ENCODE measurements at places on chromosomes 5 and 9.

DNA sequence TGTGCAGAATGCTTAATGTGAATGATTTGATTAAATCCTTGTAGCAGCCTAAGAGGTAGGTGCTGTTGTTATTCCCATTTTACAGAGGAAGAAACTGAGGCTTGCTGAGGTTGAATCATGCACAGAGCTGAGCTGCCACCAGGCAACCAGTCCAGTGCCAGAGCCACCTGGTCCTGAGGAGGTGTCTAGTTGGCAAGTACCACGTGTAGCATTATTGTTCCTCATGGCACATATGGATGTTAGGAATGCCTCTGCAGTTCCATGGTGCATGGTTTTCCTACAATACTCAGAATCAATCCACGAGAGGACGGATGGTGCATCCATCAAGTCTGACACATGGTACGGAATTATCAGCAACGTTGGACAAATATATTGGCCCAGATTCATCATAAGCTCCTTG is 8.9 kb downstream of the UBE2QL1 start:
- no peak for DNase-seq

GRCh38 chr9:122307925-122308324 is 43.2 kb downstream of the MRRF start:
- DNase-seq, result no peak

DNA sequence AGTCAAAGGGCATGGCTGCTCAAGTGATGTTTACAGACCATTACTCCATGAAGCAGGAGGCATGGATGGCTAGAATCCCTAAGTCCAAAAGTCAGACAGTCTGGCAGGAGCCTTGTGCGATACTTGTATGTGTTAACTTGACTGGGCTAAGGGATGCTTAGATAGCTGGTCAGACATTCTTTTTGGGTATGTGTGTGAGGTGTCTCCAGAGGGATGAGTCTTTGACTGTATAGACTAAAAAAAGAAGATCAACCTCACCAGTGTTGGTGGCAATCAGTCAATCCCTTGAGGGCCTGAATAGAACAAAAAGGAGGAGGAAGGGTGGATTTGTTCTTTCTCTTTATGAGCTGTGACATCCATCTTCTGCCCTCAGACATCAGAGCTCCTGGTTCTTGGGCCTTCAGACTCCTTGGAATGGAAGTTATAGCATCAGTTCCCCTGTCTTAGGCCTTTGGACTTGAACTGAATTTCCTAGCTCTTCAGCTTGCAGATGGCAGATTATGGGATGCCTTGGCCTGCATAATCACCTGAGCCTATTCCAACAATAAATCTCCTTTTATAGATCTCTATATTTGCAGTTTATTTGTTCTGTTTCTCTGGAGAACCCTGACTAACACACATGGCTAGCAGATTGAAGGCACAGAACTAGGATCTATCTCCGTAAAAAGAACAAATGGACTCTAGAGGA is 9.7 kb upstream of the HSPB3 start:
- no peak for DNase-seq

GRCh38 chr9:22374051-22374450 is 72.6 kb upstream of the DMRTA1 start:
- DNase-seq, result no peak

- DNase-seq, result no peak
Measured at GRCh38 chr9:110531776-110532175, 47.8 kb downstream of the SVEP1 start.

GRCh38 chr9:93079371-93079770 is 16.6 kb upstream of the CARD19 start:
- DNase-seq, result no peak

DNA sequence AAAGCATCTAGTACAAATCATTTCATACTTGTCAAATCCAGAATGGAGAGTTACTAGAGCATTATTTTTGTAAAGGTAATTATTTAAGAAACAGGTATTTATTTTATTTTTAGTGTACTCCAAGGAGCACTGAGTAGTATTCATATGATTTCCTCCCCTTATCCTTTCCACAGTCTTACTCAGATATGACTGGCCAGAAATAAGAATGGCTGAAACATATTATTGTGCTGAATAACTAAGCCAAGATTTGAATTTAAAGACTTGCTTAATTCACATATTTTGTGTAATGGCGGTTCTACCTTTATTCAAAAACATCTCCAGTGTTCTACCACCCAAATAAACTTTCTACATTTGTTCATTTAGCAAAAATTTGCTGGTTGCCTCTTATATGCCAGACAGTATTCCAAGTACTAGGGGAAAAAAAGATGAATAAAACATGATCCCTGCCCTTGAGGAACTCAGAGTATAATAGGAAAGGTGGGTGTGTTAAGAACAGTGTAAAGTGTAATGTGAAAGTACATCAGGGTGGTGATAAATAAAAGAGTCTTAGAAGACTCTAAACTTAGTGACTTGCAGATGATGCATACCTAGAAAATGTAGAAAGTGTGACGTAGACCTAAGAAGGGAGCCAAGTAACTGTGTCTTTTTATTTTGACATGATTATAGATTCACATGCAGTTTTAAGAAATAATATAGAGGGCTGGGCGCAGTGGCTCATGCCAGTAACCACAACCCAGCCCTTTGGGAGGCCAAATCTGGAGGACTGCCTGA is 110.4 kb upstream of the GRHPR start:
- DNase-seq, result no peak

- DNase-seq, result no peak
Measured at GRCh38 chr5:104184264-104184663, 621.7 kb upstream of the NUDT12 start.

DNA sequence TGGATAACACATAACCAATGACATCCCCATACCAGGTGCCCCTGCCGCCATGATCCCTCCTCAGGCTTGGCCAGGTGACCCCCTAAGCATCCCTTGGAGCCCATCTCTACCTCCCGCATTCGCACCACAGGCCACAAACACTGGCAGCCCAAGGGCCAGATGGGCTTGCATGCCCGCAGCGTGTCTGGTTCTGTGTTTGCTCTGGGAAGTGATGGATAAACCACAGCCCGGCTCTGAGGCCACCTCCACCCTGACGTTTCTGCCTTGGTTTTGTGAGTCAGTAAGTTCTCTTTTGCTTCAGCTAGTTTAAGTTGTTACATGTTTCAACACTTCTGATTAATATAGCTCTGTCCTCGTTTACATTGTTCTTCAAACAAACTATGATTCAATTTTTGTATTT is 172.4 kb upstream of the PHYKPL start:
- no peak for DNase-seq

GRCh38 chr5:102737161-102737560 is 17.9 kb upstream of the PAM start:
- no peak for DNase-seq

- no peak for DNase-seq
Measured at GRCh38 chr5:109099081-109099480, 310.7 kb downstream of the PJA2 start.

GRCh38 chr9:111621895-111622480 is 9.1 kb upstream of the DNAJC25 start:
- DNase-seq, result peak; percentile 45

DNA sequence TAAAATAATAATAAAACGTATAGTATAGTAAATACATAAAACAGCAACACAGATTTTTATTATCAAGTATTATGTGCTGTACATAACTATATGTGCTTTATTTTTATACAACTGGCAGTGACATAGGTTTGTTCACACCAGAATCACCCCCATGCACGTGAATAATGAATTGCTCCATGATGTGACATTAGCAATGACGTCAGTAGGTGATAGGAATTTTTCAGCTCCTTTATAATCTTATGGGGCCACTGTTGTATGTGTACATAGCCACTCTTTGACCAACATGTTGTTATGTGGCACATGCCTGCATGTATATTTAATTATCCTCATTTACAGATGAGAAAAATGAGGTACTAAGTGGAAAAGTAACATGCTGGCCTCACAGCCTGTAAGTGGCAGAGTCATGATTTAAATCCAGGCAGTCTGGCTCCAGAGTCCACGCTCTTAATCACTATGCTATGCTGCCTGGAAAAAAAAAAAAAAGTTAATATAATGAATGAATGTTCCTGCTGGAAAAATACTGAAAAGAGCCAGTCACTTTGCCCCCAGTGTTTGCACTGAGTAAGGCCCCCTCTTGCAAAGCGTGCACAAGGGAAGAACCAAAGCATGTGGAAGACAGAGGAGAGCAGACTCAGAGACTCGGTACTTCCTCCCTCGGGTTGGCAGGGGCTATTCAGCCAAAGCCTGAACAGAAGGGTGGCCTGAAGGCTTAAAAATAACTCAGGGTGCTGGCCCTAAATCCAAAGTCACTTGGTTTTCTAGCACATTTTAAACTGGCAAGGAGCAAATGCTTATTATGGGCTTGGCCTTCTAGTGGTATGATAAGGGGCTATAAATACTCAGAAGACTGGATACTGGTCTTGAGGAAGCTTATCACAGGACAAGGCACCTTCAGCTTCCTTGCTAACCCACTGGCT is 206.8 kb downstream of the GLIS3 start:
- DNase-seq, result no peak

GRCh38 chr9:104988539-104988938 is 60.6 kb upstream of the ABCA1 start:
- DNase-seq, result no peak

GRCh38 chr5:56056875-56057274 is 62.1 kb upstream of the IL6ST start:
- DNase-seq, result no peak

DNA sequence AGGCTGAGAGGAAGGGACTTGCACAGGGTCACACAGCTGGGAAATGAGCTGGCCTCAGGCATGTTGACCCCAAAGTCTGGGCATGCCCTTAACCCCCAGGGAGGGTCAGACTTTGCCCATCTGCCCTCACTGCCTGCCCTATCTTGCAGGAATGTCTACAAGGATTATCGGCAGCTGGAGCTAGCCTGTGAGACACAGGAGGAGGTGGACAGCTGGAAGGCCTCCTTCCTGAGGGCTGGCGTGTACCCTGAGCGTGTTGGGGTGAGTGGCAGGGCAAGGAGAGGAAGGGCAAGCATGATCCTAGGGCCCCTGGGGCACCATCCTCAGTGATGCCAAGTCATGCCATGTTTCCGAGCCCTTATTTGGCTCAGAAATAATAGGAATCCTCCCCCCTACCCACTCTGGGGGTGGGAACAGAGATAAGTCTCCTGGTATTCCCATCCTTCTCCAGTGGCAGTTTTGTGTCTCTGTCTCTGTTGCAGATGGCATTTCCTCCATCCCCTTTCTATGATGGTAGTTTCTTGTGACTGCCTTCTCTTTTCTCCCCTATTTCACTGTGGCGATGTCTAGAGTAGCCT is 28.5 kb downstream of the GOLGA2 start:
- no peak for DNase-seq

DNA sequence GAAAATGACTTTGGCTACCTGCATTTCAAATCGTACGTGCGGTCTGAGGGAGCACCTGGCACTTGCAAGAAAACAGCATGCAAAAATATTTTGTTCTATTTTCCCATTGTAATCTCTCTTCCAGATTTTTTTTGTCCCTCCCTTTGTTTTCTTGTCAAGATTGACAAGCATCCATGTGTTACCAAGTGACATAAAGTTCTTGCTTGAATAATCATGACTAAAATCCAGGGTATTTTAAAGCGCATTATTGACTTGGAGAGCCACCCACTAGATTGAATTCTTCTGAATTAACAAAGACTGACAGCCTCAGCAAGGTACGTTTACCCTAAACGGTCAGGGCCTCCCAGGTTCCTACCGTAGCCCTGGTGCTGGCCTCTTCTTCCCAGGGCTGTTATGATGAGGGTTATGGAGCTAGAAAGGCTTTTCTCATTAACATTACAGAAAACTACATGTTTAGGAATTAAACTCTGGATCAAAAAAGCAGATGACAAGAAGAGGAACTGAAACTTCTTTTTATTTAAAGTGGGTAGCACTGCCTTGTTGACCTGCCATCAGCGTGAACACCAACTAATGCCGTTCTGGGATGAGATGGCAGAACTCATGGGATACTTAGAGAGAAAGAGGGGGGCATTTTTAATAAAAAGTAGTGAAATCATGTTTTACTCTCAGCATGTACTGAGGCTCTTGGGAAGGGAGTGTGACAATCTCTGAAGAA is 297.0 kb downstream of the EFNA5 start:
- no peak for DNase-seq

DNA sequence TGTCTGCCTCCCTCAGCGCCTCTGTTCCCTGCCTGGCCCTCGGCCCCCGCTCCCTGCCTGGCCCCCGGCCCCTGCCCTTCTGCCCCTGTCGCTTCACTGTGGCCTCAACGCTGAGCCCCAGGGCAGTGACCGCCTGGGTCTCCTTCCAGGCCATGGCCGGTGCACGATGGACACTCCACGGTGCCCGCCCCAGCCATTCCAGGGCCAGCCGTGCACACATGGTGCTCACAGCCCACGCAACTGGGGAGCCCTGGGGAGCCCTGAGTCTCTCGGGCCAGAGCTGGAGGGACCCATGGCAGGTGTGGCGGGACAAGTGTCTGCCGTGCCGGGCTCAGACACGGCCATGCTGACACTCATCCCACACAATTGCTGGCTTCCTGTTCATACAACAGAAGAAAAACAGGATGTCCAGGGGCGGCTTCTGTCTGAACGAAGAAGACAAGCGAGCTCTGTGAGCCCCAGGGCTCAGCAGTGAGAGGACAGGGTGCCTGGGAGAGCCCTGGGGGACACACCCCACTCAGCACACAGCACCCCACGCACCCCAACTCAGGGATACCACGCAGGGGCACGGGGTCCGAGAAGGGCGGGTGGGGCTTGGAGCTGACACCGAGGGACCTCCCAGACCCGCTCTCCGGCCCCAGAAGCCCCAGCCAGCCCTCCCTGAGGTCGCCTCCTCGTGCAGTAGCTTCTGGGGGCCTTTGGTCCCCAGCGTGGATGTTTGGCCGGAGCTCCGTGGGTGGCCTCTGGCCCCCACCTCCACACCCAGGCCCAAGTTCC is 35.7 kb downstream of the EXD3 start:
- DNase-seq, result no peak

- peak; percentile 95 for DNase-seq
Measured at GRCh38 chr9:128412120-128412790, 8.4 kb upstream of the CERCAM start.

GRCh38 chr5:67971223-67971830 is 244.2 kb upstream of the PIK3R1 start:
- DNase-seq, result no peak

- no peak for DNase-seq
Measured at GRCh38 chr5:107092695-107093094, 578.0 kb downstream of the EFNA5 start.

DNA sequence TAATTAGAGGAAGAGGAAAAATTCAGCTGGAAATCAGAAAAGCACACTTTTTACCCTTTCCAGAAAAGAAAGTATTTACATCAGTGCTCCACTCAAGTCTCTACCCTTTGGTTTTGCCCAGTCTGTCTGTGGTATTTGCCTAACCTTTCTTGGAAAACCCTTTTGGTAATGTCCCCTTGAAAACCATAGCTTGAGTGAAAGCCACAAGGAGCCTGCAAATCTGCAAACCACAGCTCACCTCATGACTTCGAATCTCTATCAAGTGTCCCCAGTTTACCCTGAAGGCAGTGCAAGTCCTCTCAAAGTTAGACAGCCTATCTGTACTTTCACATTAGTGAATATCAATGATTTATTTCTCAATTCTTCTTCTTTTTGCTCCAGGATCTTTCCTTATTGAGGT is 162.1 kb upstream of the TSLP start:
- DNase-seq, result no peak

DNA sequence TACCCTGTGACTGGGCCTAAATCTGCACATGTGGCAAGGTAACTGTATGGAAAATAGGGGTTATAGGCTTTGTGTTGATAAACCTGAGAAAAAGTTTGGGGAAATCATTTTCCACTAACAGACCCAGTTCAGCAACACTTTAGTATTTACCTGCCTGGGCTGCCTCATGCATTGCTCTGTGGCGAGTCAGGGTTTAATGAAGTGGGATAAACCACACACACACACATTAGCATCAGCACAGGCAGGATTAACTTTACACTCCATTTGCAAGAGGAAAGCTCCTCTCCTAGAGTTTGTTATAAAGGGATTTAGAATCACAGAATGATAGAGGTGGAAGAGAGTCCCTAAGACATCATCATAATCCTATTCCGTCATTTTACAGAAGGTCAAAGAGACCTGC is 20.0 kb upstream of the ZCCHC7 start:
- DNase-seq, result no peak
